ENCODE measurements at places on chromosomes 4 and X. TPM values are rescaled to one million over a fixed set of nuclear protein-coding genes. Genes with fewer than 3 reads are reported as not detected.

- H3K4me3 ChIP-seq = peak overlapping the region; percentile 49
- H3K4me1 ChIP-seq = peaks cover 4% of the 10 kb centered on the region
- H3K36me3 ChIP-seq = no peaks in the 10 kb centered on the region
- H3K27ac ChIP-seq = no peak overlapping the region
Observed at GRCh38 chrX:130523460-130524394, 121.9 kb downstream of the RBMX2 start.

Gene VSIG4
- 56.8 TPM for polyA plus RNA-seq

GRCh38 chrX:101287402-101287801 is 3.7 kb downstream of the TAF7L start:
- no peak for DNase-seq
- H3K36me3 ChIP-seq = no peaks in the 10 kb centered on the region
- H3K27ac ChIP-seq = no peak overlapping the region
- H3K27me3 ChIP-seq = no peaks in the 10 kb centered on the region

- no peaks in the 10 kb centered on the region for H3K4me1 ChIP-seq
- H3K27ac ChIP-seq = no peak overlapping the region
- no peak overlapping the region for H3K4me3 ChIP-seq
- H3K27me3 ChIP-seq = no peaks in the 10 kb centered on the region
- no peak for DNase-seq
- no peaks in the 10 kb centered on the region for H3K36me3 ChIP-seq
Observed at GRCh38 chr4:86011117-86011516, 348.7 kb downstream of the MAPK10 start.

Gene FAM9C
- polyA plus RNA-seq = not detected

Gene FGFBP1
- polyA plus RNA-seq = not detected

Gene PRKX
- 47.0 TPM for polyA plus RNA-seq

Gene MAGEA9B
- not detected for polyA plus RNA-seq

Gene PAGE2B
- polyA plus RNA-seq = not detected

GRCh38 chrX:122666601-122667000 is 517.5 kb upstream of the GRIA3 start:
- no peaks in the 10 kb centered on the region for H3K4me1 ChIP-seq
- H3K27me3 ChIP-seq = no peaks in the 10 kb centered on the region
- no peaks in the 10 kb centered on the region for H3K36me3 ChIP-seq
- H3K27ac ChIP-seq = no peak overlapping the region
- no peak overlapping the region for H3K4me3 ChIP-seq

Gene SLC34A2
- not detected for polyA plus RNA-seq

Gene PCDH7
- not detected for polyA plus RNA-seq

- no peaks in the 10 kb centered on the region for H3K27me3 ChIP-seq
- H3K36me3 ChIP-seq = no peaks in the 10 kb centered on the region
- peaks cover 6% of the 10 kb centered on the region for H3K4me1 ChIP-seq
- no peak for DNase-seq
- no peak overlapping the region for H3K27ac ChIP-seq
Observed at GRCh38 chr4:2166253-2166652, 75.7 kb downstream of the HAUS3 start.

DNA sequence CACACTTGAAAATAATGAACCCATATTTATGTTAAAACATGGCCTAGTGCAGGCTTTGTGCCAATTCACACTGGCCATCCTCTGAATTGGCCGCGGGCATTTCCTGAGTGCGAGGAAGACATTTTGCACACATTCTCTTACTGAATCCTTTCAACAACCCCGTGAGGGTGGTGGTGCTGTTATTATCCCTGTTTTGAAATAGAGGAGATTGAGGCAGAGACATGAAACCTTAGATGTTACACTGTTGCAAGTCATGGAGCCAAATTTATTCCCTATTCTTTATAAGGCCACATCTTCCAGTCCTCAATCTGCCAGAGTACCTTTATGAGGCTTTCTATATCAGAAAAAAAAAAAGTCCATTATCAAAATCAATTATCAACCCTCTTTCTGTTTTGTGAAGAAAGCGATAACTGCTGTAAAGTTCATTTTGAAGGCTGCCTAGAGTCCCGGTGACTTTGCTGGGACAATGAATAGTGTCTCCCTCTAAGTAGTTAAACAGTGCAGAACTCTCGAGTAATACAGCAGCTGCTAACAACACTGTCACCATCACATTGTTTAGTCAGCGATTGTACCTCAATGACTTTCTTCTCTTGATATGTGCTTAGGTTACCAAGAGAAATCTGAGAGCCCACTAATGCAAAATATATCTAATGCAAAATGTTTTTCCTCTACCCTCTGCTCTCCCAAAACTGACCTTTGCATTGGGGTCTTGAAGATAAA is 242.3 kb upstream of the PPARGC1A start:
- H3K4me3 ChIP-seq = no peak overlapping the region
- H3K36me3 ChIP-seq = no peaks in the 10 kb centered on the region
- H3K4me1 ChIP-seq = no peaks in the 10 kb centered on the region
- no peak for DNase-seq
- no peaks in the 10 kb centered on the region for H3K27me3 ChIP-seq
- H3K27ac ChIP-seq = no peak overlapping the region

DNA sequence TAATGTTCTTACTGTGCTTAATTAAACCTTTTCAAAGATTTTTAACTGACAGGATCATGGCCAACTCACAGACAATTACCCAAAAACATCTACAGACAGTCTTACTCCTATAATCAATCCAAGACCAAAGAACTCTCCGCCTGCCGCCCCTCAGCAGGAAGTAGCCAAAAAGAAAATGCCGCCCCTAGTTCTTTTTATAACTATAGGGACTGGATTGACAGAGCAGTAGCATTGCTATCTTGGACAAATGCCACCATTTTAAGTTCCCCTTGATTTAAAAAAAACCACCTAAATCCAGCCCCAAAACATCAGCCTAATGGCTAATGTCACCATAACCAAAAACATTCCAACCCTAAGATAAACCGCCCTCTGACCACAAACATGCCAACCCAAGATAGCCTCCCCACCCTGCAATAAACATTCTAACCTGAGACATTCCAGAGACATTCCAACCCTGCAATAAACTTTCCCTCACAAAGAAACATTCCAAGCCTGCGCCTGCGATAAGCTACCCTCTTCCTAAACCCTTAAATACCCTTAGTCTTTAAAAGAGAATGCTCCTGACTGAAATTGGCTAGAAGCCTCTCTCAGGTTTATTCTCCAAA is 77.0 kb downstream of the COQ2 start:
- no peaks in the 10 kb centered on the region for H3K27me3 ChIP-seq
- H3K36me3 ChIP-seq = no peaks in the 10 kb centered on the region
- H3K27ac ChIP-seq = no peak overlapping the region
- H3K4me3 ChIP-seq = no peak overlapping the region
- peaks cover 40% of the 10 kb centered on the region for H3K4me1 ChIP-seq

DNA sequence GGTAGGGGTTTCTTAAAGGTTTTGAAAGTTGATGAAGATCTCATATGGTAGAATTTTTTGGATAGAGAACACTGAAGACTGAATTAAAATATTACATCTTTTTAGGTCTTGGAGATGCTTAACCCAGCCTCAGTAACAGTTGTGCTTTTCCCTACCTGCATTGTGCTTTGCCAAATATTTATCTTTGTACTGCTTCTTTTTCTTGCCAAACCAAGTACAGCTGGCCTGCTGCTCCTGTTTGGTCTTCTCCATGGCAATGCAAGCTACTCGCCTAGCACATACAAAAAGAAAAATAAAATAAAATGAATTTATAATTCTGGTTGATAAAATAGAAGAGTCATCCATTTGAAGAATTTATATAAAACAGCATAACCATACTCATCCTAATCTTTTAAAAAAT is 95.4 kb downstream of the NYX start:
- no peaks in the 10 kb centered on the region for H3K36me3 ChIP-seq
- no peak overlapping the region for H3K4me3 ChIP-seq
- no peaks in the 10 kb centered on the region for H3K27me3 ChIP-seq
- no peak for DNase-seq
- H3K27ac ChIP-seq = no peak overlapping the region

Gene NXF3
- polyA plus RNA-seq = not detected

Gene LDOC1
- polyA plus RNA-seq = not detected

DNA sequence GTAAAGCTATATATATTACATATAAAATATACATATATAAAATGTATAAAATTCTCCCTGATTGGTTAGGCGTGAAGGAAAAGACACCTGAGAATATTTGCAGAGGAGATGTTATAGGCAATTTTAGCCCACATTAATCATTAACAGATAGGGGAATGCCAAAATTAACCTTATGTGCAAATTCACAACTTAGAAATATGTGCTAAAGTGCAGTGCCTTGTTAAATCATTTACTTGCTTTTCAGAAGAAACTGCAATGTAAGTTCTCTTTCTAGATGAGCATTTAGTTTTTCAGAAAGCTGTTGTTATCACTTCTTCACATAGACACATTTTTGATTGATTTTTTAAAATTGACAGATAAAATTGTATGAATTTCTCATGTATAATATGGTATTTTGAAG is 5.6 kb downstream of the TASL start:
- no peak overlapping the region for H3K4me3 ChIP-seq
- no peaks in the 10 kb centered on the region for H3K36me3 ChIP-seq
- no peak for DNase-seq
- H3K27ac ChIP-seq = peak overlapping the region; percentile 74
- peaks cover 38% of the 10 kb centered on the region for H3K4me1 ChIP-seq
- no peaks in the 10 kb centered on the region for H3K27me3 ChIP-seq

GRCh38 chrX:147838465-147839131 is 73.1 kb upstream of the FMR1 start:
- no peaks in the 10 kb centered on the region for H3K36me3 ChIP-seq
- H3K4me3 ChIP-seq = no peak overlapping the region
- DNase-seq = no peak
- H3K27ac ChIP-seq = no peak overlapping the region
- no peaks in the 10 kb centered on the region for H3K27me3 ChIP-seq

DNA sequence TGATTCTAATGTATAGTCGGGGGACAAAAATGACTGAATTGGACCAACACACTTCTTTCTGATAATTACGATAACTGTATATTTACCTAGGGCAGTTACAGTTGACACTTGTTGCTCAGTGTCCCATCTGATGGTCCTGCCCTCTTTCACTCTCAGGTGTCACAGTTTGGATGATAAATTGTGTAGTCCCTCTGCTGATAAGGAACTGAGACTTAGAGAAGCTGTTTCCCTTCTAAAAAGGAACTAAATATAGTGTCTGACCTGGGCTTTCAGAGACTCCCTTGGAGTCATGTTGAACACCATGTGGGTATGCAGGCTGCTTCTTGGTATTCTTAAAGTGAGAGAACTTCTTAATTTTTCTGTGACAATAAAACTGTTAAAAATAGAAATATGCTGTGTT is 23.7 kb upstream of the PNPLA4 start:
- no peaks in the 10 kb centered on the region for H3K4me1 ChIP-seq
- H3K27me3 ChIP-seq = no peaks in the 10 kb centered on the region
- no peaks in the 10 kb centered on the region for H3K36me3 ChIP-seq
- H3K27ac ChIP-seq = no peak overlapping the region
- DNase-seq = no peak
- H3K4me3 ChIP-seq = no peak overlapping the region

- H3K27ac ChIP-seq = no peak overlapping the region
- H3K27me3 ChIP-seq = peaks cover 14% of the 10 kb centered on the region
- no peaks in the 10 kb centered on the region for H3K36me3 ChIP-seq
- H3K4me3 ChIP-seq = peak overlapping the region; percentile 53
Observed at GRCh38 chr4:123397144-123398065, 810 bp downstream of the SPRY1 start.

Gene MSANTD1
- 0.52 TPM for polyA plus RNA-seq

Gene ZNF157
- polyA plus RNA-seq = not detected

DNA sequence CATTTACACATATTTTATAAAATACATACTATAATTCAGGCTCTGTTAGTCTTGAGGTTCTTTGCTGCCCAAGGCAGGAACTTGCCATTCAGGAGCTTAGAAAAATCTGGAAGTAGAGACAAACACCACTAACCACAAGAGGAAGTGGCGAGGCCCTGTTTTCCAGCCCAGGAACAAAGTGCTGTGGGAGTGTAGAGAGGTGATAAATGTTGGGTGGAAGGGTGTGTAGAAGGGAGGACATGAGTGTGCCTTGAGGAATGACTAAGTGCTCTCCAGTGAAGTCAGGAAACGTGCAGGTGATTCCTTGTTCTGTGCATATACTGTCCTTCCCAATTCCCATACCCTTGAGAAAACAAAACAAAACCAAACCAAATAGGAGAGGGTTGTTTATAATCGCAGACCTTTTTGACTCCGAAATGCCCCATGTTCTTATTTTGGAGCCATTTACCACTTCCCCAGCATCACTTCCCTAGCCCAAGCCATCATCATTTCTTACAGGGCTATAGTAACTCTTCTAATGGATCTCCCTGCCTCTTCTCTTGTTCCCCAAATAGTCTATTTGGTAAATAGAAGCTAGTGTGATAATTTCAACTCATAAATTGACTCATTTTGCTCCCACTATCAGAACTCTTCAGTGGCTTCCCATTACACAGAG is 83.2 kb downstream of the GPAT3 start:
- peak overlapping the region; percentile 52 for H3K4me3 ChIP-seq
- H3K27ac ChIP-seq = no peak overlapping the region
- peak; percentile 73 for DNase-seq
- H3K4me1 ChIP-seq = peaks cover 28% of the 10 kb centered on the region
- H3K27me3 ChIP-seq = no peaks in the 10 kb centered on the region
- no peaks in the 10 kb centered on the region for H3K36me3 ChIP-seq

Gene SCRG1
- 0.08 TPM for polyA plus RNA-seq

Gene KCND1
- 4.9 TPM for polyA plus RNA-seq

GRCh38 chr4:85700362-85700761 is 225.4 kb downstream of the ARHGAP24 start:
- H3K36me3 ChIP-seq = no peaks in the 10 kb centered on the region
- H3K4me1 ChIP-seq = peaks cover 67% of the 10 kb centered on the region

GRCh38 chrX:97366237-97366636 is 482.5 kb downstream of the RPA4 start:
- no peak overlapping the region for H3K4me3 ChIP-seq
- H3K27ac ChIP-seq = no peak overlapping the region
- H3K4me1 ChIP-seq = no peaks in the 10 kb centered on the region
- peaks cover 2% of the 10 kb centered on the region for H3K27me3 ChIP-seq

All from CD14-positive monocyte (primary cell).